ENCODE measurements at places on chromosomes 7 and 10.

DNA sequence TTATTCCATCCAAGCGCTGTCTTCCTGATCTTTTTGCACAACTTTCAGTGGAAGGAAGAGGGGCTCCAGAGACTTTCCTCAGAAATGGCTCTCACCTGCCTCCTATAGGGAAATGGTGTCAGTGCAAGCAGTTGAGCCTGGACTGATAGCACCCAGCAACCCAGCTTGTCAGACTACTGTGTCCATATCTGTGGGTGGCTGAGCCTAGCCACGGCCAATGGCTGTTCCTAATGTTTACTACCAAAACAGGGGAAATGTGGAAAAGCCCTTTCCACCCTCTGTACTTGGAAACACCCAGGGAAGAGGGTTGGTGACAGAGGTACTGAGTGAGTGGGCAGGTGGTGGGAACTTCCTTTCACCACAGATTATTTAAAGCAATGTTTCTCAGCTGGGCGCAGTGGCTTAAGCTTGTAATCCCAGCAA is 4.3 kb upstream of the YKT6 start:
- DNase-seq: peak; percentile 18

- DNase-seq: no peak
Observed at GRCh38 chr7:101828301-101829020, 11.0 kb downstream of the CUX1 start.

DNA sequence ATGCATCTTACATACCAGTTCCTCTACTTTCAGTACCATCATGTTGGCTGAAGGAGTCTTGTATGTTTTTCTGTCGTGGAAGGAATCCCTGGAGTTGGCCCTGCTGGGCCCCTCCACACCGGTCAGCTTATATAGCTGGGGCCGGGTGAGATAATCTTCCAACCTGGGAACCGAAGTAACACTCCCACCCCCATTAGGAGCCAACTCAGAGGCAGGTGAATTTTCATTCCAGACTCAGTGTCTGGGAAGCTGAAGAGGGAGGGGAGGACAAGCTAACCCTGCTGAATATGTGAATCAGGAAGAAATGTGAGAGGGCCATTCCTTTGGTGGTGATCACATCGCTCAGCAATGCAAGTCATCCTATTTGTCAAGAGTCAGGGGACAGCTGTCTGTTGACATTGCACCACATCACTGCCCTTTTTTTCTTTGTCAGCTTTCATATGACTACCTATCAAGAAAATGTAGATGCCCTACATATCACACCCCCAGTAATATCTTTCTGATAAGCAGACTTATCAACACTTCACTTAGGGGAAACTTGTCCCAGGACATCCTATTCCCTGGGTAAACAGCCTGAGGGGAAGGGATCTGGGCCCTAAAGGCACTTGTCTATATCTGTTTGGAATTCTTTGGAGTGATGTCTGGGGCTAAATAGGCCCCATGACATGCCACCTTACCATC is at the start of gene ANKRD1:
Gene ANKRD1, minus strand, starts transcription at position 102 of the 681 bp plus-strand sequence. Its CDS starts 60 bp downstream, at position 42.
- no peak for DNase-seq

DNA sequence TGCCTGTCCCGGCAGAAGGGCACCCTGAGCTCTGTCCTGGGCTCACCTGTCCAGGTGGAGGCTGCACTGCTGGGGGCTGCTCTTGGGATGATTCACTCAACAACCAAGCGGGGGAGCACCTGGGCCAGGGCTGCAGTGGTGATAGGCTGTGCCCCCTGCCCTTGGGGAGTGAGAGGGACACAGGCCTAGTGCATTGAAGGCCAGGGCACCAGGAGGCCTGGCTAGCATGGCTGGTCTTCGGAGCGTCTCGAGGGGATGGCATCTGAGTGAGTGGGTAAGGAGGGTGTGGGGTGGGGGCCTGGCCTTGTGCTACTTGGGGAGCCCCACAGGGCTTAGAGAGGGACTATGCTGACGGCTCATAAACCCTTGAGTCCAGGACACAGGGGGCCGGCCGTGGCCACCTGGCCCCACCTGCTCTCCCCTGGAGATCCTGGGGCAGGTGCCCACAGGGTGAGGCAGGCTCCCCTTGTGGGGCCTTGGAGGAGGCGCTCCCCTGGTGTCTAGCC is 3.1 kb downstream of the PWWP2B start:
- DNase-seq: no peak

GRCh38 chr7:94590526-94591162 is 65.3 kb downstream of the SGCE start:
- DNase-seq: no peak

DNA sequence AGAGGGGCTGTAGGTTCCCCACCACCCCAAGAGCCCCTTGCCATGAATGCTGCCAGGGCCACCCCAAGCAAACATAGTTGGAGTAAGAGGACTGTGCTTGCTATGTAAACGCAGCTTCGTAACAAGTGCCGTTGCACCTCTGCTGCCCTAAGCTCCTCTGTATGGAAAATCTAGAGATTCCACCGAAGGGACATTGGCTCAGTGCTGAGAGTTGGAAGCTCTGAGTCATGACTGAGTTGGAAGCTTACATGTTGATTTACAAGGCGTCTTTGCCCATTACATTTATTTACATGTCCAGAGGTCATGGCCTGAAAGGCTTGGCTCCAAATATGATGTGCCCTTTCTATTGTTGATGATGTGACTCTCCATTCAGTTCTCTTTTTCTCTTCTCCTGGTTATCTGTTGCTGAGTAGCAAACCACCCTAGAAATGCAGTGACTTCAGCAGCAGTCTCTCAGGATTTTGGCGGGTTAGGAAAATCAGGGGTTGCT is 233.1 kb upstream of the TCF7L2 start:
- no peak for DNase-seq

GRCh38 chr10:113126229-113127201 is 176.5 kb downstream of the TCF7L2 start:
- peak; percentile 12 for DNase-seq

- no peak for DNase-seq
Observed at GRCh38 chr7:116273918-116274301, 63.6 kb downstream of the TES start.

GRCh38 chr7:33892945-33893344 is 12.4 kb upstream of the BMPER start:
- DNase-seq: no peak

GRCh38 chr7:25075459-25075858 is 49.6 kb downstream of the CYCS start:
- DNase-seq: peak; percentile 15

DNA sequence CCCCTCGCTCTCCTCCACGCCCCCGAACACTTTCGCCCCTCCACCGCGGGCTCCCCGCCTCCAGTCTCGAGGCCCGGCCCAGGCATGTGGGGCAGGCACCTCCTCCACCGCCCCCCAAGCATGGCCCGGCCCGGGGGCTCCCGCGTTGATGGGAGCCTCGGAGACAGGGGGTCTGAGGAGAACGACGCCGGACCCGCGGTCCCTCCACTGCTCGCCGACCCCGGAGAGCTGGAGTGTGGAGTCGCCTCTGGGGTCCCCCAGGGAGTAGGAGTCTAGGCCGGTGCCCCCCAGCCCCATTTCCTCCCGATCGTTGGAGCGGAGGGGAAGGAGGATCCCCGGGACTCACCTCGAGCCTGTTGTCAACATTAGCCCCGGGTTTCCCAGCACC is 206 bp downstream of the UPF2 start:
- peak; percentile 22 for DNase-seq

GRCh38 chr10:33861016-33861704 is 526.7 kb upstream of the NRP1 start:
- DNase-seq: no peak

GRCh38 chr7:2436341-2437104 is 33.1 kb downstream of the CHST12 start:
- no peak for DNase-seq

DNA sequence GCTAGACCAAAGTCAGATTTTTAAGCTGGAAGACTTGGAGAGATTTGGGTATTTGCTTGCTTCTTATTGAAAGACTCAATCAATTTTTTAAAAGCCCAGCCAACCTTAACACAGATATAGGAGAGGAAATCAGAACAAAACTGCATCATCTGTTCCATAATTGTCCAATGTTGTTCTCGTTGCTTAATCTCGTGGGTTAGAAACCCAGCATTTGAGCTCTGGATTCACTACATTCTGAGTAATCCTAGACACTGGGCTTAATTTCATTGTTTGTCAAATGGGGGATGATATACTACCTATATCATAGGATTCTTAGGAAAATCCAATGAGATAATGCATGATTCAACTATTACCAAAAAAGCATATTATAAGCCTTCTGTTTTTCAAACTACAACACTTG is 48.9 kb downstream of the CALD1 start:
- no peak for DNase-seq

- no peak for DNase-seq
Observed at GRCh38 chr7:40374575-40374974, 239.8 kb downstream of the SUGCT start.

- DNase-seq: no peak
Observed at GRCh38 chr10:22992075-22992474, 64.2 kb downstream of the ARMC3 start.

GRCh38 chr10:65765006-65765541 is 1160.8 kb upstream of the LRRTM3 start:
- DNase-seq: no peak

DNA sequence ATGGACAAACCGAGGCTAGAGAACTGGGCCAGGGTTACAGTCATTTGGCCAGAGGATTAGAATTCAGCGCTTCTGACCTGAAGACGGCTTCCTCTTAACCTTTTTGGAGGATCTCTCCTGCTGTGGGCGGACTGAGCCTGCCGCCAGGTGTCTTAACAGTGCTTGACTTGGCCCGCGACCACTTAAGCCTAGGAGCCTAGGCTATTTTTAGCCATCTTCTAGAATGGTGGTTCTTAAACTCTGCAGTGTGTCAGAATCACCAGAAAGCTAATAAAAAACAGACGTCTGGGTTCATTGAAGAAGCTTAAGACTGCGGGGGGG is 722 bp downstream of the MDH2 start:
- DNase-seq: no peak

- DNase-seq: no peak
Observed at GRCh38 chr10:117504562-117504961, 38.0 kb upstream of the EMX2 start.

- DNase-seq: no peak
Observed at GRCh38 chr7:80206763-80207162, 72.1 kb downstream of the GNAI1 start.

DNA sequence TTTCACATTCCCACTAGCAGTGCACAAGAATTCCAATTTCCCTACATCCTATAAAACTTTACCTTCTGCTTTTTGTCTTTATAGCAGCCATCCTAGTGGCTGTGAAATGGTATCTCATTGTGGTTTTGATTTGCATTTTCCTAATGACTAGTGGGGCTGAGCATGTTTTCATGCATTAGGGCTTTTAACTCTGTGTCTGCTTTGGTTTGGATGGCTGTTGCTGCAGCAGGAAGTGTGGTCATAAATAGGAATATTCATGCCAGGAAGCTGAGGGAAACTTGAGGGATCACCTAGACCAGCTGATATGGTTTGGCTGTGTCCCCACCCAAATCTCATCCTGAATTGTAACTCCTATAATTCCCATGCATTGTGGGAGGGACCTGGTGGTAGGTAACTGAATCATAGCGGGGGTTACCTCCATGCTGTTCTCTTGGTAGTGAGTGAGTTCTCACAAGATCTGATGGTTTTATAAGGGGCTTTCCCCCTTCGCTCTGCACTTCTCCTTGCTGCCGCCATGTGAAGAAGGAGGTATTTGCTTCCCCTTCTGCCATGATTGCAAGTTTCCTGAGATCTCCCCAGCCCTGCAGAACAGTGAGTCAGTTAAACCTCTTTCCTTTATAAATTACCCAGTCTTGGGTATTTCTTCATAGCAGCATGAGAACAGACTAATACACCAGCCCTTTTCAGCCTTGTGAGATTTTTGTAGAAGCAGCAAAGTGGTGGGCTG is 181.8 kb upstream of the PITRM1 start:
- DNase-seq: no peak

DNA sequence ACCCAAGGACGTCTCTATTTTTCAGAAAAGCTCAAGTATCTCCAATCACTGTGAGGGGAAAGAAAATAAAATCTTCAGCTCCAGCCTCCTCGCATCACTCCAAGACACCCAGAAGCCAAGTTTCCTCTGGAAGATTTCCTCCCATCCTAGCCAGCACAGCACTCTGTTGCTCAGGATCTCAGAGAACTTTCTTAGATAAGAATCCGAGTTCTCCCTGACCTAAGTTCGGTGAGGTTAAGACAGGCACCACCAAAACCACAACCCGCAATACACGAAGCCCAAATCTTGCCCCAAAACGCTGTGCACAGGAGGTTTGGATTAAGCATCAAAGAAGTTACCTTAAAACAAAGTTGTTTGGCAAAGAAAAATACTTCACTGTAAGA is 4.2 kb downstream of the FAM53B start:
- no peak for DNase-seq

DNA sequence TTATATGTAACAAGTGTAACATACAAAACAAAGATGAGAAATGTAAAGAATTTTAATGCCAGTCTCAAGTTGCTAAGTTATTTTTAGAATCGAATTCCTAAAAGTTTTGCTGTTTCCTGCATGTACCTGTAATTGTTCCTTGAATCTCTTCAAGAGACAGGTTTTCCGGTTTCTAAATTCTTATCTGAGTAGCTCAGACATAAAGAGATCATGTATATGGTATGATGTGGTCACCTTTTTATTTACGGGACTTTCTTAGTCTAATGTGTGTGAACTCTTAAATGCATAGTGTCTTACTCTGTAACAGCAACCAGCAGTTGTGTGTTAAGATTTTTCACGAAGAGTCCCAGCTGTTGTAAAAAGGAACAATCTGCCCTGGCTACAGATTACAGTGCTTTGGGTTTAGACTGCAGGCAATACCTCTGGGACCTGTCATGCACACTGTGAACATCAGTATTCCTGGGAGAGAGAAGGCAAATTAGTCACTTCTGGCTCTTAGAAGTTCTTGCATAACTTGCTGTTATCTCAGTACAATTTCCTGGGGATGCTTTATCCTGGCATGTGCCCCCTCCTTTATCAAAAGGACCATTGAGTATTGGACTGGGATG is 263.4 kb downstream of the BICC1 start:
- no peak for DNase-seq

DNA sequence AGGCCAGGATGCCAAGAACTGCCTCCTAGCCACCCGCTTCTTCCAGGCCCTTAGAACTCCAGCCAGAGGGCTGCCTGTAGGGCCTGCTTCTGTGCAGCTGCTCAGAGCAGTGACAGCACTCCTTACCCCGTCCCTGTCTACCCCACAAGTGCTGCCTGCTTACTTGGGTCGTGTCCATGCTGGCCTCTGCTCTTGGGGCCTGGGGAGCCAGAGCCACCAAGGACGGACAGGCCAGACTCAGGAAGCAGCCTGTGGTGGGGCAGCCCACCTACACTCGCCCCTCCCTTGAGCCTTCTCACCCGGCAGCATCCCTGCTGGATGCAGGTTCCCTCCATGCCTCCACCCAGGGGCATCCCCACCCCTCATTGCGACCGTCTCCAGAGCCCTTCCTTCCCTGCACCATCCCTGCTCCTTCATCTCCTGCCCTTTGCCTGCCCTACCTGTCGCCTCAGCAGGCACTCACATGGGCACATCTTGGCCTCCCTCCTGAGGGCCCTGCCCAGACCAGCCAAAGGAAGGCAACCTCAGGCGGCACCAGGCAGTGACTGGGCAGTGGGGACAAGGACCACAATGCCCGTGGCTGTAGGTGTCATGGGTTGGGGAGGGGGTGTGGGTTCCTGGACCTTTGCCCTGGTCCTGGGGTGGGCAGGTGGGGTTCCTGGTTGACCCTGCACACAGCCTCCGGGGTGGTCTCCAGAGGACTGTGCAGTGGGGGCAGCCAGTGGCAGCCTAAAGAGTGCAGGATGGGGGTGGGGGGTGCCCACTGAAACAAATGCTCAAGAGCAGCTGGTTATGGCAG is 78.0 kb upstream of the TNS3 start:
- no peak for DNase-seq

GRCh38 chr7:32335107-32335506 is 155.1 kb downstream of the LSM5 start:
- DNase-seq: no peak

GRCh38 chr10:35352512-35352911 is 16.2 kb downstream of the CCNY start:
- no peak for DNase-seq

Measured in stimulated activated CD4-positive, alpha-beta T cell treated with anti-CD3 and anti-CD28 coated beads, TNF-alpha, amount 100 ng/mL, for 24 hours (primary cell).